ENCODE measurements at places on chromosomes 2 and 18. TPM values are rescaled to one million over a fixed set of nuclear protein-coding genes. Genes with fewer than 3 reads are reported as not detected.

Gene SCYGR4
- total RNA-seq: not detected

Gene SULT1C2
- total RNA-seq: 2.0 TPM

Gene LIMS3
- total RNA-seq: 7.1 TPM

- no peaks in the 10 kb centered on the region for H3K4me1 ChIP-seq
- no peak overlapping the region for H3K27ac ChIP-seq
- no peak overlapping the region for H3K4me3 ChIP-seq
- H3K27me3 ChIP-seq: no peaks in the 10 kb centered on the region
- no peaks in the 10 kb centered on the region for H3K36me3 ChIP-seq
These were observed 496.1 kb upstream of the RAB6C start for GRCh38 chr2:129483366-129483765.

DNA sequence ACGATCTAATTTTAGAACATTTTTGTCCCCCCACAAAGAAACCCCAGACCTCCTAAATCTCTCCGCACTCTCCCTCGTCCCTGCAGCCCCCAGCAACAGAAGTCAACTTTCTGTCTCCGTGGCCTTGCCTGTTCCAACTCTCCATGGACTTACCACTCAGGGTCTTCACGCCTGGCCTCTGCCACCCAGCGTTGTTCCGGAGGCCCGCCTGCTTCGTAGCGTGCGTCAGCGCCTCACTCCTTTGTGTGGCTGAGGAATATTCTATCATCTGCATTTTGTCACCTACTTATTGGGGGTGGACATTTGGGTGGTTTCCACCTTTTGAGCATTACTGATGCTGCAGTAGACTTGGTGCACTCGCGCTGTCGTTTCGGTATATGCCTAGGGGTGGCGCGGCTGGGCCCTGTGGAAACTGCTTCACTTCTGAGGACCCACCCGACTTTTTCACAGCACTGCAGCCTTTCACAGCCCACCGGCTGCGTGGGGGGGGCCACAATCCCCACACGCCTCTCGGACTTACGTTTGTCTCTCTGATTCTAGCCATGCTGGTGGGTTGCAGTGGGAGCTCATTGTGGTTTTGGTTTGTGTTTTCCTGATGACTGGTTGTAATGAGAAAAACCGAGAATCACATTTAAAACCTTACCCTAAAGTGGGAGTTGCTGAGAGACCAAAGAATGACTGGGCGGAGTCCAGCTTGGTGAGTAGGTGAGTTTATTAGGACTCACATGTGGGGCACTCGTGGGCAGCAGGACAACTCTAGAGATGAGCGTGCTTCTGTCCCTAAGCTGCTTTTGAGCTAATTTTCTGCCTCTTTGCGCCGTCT is 1.4 kb upstream of the HSBP1L1 start:
- no peaks in the 10 kb centered on the region for H3K36me3 ChIP-seq
- H3K27ac ChIP-seq: peak overlapping the region; percentile 42
- no peaks in the 10 kb centered on the region for H3K27me3 ChIP-seq
- H3K4me1 ChIP-seq: no peaks in the 10 kb centered on the region
- no peak overlapping the region for H3K4me3 ChIP-seq

DNA sequence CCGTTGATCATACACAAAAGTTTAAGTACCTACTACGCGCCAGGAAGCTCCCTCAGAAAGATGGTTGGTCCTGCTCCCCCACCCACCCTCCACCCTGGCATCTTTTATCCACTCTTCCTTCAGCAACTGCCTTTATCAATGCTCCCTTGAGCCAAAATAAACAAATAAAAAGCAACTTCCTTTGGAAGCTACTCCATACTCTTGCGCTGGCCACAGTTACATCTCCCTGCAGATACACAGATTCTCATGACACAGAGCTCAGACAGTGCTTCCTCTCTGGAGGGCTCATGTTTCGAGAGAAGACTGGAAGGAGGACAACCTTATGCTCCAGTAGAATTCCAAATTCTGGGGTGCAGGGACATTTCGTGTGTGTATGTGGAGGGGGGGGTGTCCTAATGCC is 3.8 kb upstream of the STEAP3 start:
- no peak overlapping the region for H3K27ac ChIP-seq
- H3K4me1 ChIP-seq: no peaks in the 10 kb centered on the region
- DNase-seq: no peak
- H3K4me3 ChIP-seq: no peak overlapping the region

- H3K4me1 ChIP-seq: peaks cover 13% of the 10 kb centered on the region
- H3K27me3 ChIP-seq: no peaks in the 10 kb centered on the region
- no peak overlapping the region for H3K27ac ChIP-seq
- no peaks in the 10 kb centered on the region for H3K36me3 ChIP-seq
These were observed 43.0 kb upstream of the GTF2A1L start for GRCh38 chr2:48574353-48575287.

DNA sequence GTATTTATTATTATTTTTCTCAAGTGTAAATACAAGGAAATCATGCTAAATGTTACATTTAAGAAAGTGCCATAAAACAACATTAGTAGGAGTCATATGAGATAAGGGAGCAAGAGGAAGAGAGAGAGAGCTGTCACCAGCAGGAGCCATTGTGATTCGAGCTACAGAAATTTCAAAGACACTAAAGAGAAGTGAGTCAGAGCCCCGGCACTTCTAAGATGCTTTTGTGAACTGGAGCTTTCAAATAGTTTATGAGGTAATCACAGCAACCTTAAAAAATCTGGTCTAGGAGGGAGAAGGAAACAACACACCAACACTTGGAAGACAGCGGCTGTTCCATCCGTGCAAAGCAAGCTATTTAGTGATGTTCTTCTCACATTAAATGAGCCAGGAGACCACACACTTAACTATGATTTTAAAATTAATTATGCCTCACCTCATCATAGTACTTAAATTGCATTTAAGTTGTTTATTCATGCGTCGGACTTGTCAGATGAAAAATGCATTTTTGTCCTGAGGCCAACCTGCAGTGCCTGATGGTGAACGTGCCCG is 382.7 kb upstream of the SALL3 start:
- no peaks in the 10 kb centered on the region for H3K36me3 ChIP-seq
- H3K4me3 ChIP-seq: no peak overlapping the region
- no peaks in the 10 kb centered on the region for H3K27me3 ChIP-seq
- H3K27ac ChIP-seq: no peak overlapping the region

Measured in tibial nerve (tissue), 4 donors.